GM23248 (cell line): ENCODE measurements at places on chromosomes 3 and 15. TPM values are rescaled to one million over a fixed set of nuclear protein-coding genes. Genes with fewer than 3 reads are reported as not detected.

TTLL13 gene
- not detected in 2 replicates for total RNA-seq

CCR8 gene
- total RNA-seq: not detected in 2 replicates

THRB gene
- 2.9 and 5.1 TPM in 2 replicates for total RNA-seq

DOCK3 gene
- 0.43 and 0.51 TPM in 2 replicates for total RNA-seq

LRTM1 gene
- total RNA-seq: not detected in 2 replicates

IL17RB gene
- total RNA-seq: not detected in 2 replicates

MAGEL2 gene
- total RNA-seq: 0.22 TPM in 1 of 2 replicates, not detected in the other

SELENOK gene
- 22.4 and 37.5 TPM in 2 replicates for total RNA-seq

NGLY1 gene
- total RNA-seq: 19.3 and 28.9 TPM in 2 replicates

CYP8B1 gene
- not detected in 2 replicates for total RNA-seq

DNAH12 gene
- 0.54 TPM in 1 of 2 replicates, not detected in the other for total RNA-seq

NEO1 gene
- 13.6 and 14.7 TPM in 2 replicates for total RNA-seq

FBXL22 gene
- 0.32 TPM in 1 of 2 replicates, not detected in the other for total RNA-seq

RASL12 gene
- not detected in 2 replicates for total RNA-seq

TERB2 gene
- not detected in 2 replicates for total RNA-seq

SH3GL3 gene
- not detected in 2 replicates for total RNA-seq

FETUB gene
- not detected in 2 replicates for total RNA-seq

ITGA11 gene
- 352 and 408 TPM in 2 replicates for total RNA-seq
